ENCODE measurements at places on chromosomes 13 and 19. TPM values are rescaled to one million over a fixed set of nuclear protein-coding genes. Genes with fewer than 3 reads are reported as not detected.

ADM5 gene
- 6.8 TPM for total RNA-seq

MEIS3 gene
- 29.4 TPM for total RNA-seq

LILRA1 gene
- total RNA-seq = not detected

GRK1 gene
- not detected for total RNA-seq

SMIM44 gene
- not detected for total RNA-seq

OR10H1 gene
- total RNA-seq = not detected

ZGLP1 gene
- 1.7 TPM for total RNA-seq

PLA2G4C gene
- 9.5 TPM for total RNA-seq

EBI3 gene
- 3.1 TPM for total RNA-seq

USPL1 gene
- total RNA-seq = 10.6 TPM

C2CD4C gene
- total RNA-seq = 0.59 TPM

Measured in A549 treated with CpdA at 1 μM for 4 hours (cell line).